ENCODE measurements at places on chromosomes 12 and 14.

GRCh38 chr14:97312910-97313309 lies 515.7 kb downstream of the VRK1 start:
- no peak for DNase-seq

- DNase-seq: no peak
Measured at GRCh38 chr14:63297372-63298063, 21.2 kb downstream of the GPHB5 start.

DNA sequence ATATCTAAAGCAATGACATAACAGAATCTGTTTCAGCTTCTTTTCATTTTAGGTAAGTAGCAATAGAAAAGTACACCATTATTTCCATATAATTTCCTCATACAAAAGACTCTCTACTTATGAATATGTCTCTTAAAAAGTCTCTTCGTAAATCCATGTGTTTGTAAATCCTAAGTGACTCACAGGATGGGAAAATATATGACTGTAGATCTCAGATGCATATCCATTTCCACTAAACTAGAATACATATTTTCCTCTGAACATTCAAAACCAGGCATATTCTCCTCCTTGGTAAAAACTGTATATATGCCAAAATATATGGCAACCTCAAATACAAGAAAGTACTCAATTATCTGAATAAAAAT lies 93.6 kb downstream of the TXNDC16 start:
- DNase-seq: no peak

DNA sequence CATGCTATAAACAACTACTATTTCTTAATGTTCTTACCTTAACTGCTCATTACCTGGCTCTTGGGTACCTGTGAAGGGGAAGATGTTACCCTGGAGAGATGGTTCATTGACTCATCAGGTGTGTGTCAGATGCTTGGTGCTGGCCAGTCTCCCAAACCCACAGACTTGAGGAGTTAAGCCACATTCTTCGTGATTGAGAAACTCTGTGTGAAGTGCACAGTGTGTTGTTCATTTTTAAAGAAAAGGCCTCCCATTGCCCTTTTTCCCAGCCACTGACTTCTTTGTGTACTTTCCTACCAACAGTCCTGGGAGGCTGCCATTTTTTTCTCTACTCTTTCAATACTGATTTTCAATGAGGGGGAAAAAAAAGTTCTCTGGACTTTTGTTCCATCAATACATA lies 3.2 kb downstream of the MGST1 start:
- peak; percentile 49 for DNase-seq

DNA sequence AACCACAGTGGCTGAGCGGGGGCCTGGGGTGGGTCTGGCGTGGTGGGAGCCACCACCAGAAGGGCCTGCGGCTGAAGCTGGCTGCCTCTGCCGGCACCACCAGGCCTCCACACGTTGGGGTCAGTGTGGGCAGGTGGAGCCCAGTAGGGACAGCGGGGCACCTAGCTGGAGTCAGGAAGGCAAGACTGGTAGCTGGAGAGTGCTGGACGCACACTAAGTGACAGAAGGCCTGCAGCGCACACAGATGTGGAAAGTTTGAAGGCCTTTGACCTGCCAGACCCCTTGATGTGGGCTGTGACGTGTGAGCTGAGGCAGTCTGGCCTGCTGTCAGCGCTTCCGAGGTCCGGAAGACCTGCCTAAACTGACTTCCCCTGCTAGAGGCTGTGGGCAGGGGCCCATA lies 26.3 kb downstream of the RIN3 start:
- no peak for DNase-seq

GRCh38 chr12:25189656-25190055 lies 5.3 kb downstream of the DNAI7 start:
- no peak for DNase-seq

GRCh38 chr14:35973770-35974169 lies 147.6 kb downstream of the BRMS1L start:
- no peak for DNase-seq

DNA sequence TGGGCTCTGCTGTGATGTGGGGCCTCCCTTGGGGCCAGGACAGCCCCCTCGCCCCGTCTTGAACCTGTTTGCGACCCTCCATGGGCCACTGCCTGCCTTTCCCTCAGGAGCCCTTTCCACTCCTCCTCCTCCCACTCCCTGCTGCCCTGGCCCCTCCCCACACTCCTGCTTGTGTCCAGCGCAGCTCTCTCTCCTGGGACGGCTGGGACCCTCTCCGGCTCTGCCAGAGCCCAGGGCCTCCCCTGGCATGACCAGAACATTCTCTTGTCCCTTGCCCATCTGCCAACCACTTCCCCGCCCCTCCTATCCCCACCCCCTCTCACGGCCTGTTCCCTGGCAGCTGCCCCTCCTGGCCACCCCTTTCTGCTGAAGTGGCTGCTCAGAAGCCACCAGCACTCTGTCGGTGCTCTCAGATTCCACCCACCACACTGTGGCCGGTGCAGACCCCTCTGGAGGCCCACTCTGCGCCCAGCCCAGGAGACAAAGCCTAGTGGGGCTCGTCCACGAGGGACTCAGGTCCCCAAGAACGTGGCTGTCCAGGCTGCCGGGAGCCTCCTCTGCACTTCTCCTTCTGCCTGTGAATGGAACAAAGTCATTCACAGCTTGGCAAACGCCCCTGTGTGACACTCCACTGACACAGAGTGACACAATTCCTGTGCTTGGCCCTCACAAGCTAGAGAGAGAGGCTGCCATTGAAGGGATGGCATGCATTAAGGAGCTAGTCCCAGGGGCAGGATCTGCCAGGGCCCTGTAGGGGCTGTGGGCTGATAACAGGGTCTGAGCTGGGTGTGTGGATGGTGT lies 1.4 kb downstream of the ASPG start:
- peak; percentile 19 for DNase-seq

- no peak for DNase-seq
Measured at GRCh38 chr12:6824901-6825381, 3.3 kb upstream of the P3H3 start.

DNA sequence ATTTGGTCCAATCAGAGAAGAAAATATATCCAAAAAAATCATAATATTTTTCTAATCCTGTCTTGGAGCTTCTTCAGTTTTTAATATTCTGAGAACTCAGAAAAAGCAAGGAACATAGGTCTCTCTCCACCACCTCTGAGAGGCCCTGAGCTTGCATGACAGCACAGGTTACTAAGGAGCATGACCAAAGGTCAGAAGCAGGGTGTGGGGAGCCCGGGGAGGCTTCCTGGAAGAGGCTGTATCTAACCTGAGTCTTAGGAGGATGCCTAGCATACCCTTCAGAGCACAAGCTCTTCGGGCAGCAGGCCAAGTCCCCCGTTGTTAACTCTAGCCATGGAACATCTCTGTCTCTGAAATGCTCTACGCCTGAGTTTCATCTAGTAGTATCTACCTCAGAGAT lies 15.7 kb upstream of the STON2 start:
- DNase-seq: no peak

- DNase-seq: no peak
Measured at GRCh38 chr12:22971701-22972191, 346.8 kb downstream of the ETNK1 start.

DNA sequence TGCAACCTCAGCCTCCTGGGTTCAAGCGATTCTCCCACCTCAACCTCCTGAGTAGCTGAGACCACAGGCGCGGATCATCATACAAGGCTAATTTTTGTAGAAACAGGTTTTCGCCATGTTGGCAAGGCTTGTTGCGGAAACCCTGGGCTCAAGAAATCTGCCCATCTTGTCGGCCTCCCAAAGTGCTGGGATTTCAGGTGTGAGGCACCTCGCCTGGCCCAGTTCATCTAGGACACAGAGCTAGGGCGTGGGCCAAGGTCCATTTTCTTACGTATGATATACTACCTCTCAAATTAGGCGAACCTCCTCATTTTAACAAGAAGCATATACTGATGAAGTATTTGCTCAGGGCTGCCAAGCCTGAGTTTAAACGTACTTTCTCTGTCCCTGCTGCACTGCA lies 2.1 kb downstream of the RPS29 start:
- DNase-seq: no peak

- DNase-seq: no peak
Measured at GRCh38 chr12:109861689-109862314, 18.5 kb downstream of the GLTP start.

DNA sequence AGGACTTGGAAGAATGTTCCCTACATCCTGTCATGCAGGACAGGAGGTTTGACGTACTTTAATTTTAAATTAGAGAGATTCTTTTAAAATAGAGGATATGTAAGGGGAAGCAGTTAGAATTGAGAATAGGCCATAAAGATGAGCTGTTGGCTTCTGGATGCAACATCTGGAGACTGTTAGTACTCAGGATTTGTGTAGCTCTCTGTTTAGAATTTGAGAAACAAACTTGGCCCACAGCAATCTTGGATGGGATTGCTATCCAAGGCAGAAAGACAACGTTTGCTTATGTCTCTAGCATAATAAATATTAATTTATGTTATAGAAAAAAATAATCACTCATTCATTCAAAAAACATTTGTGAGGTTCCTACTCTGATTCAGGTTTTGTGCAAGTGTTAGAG lies 398.4 kb upstream of the NOVA1 start:
- DNase-seq: no peak

- no peak for DNase-seq
Measured at GRCh38 chr14:76922584-76922983, 96.4 kb downstream of the LRRC74A start.

DNA sequence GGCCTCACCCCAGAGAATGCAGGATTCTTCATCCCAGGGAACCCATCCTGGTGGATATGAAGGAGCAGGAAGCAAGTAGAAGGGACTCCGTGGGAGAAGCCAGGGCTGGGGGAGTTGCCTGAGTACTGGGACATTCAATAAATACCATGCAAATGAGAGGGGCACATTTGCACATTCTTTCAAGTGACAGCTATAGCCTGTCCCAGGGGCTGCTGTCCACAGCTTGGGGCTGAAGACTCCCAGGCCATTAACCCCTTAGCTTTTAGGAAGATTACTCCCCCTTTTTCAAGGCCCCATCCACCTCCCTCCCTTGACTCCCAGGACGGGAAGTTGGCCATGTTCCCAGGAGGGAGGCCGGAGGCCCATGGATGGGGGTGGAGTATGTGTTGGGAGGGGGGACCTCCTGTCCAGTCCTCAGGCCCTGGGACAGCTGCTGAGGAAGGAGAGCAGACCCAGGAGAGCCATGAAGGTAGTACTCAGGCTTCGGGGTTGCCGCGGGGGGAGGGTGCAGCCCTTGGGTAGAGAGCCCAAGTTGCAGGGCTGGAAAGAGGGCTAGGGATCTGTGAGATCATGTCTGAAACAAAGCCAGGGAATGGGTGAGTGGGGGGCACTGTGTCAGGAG lies 974 bp upstream of the TNS2 start:
- DNase-seq: peak; percentile 63

DNA sequence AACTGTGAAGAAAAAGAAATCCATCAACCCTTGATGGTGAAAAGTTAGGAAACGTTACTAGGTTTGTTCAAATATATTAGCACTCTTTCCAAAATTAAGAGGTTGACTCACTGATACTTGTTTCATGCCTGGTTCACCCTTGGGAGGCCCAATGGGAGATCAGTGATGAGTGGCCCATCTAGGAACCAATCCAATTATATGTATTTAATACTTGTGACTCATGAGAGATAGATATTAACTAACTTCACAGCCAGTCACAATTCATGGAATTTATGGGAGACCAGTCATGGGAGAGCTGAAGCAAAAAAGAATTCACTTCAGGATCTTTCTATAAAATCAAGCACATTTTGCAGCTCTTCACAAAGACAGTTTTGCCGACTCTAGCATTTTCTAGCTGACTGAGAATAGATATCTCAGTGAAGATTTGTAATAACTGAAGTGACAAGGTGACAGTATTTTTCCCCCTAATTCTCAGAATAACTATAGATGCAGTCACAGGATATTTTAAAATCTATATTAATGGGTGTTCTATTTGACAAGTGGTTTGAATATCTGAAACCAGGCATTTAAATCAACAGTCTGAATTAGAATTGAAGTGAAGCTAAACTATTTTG lies 230.2 kb downstream of the EPS8 start:
- no peak for DNase-seq

- DNase-seq: no peak
Measured at GRCh38 chr12:16037533-16037932, 126.4 kb downstream of the DERA start.

GRCh38 chr12:127178052-127178451 lies 1088.9 kb upstream of the TMEM132C start:
- DNase-seq: no peak

DNA sequence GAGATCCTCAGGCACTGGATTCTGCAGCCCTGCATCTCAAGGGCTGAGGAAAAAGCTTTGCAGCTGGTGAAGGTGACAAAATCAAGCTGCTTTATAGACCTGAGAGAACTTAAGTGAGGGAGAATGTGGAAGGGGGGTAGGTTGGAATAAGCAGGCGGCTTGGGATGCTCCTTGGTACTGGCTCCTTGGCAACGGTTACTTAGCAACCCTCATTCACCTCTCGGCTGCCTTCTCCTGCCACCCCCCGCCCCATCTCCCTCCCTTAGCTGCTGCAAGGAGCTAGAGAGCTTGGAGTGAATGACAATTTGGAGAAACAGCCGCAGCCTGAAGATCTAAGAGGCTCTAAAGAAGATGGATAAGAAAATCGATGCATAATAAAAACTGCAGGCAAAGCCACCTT lies 44.1 kb upstream of the CISTR start:
- no peak for DNase-seq

DNA sequence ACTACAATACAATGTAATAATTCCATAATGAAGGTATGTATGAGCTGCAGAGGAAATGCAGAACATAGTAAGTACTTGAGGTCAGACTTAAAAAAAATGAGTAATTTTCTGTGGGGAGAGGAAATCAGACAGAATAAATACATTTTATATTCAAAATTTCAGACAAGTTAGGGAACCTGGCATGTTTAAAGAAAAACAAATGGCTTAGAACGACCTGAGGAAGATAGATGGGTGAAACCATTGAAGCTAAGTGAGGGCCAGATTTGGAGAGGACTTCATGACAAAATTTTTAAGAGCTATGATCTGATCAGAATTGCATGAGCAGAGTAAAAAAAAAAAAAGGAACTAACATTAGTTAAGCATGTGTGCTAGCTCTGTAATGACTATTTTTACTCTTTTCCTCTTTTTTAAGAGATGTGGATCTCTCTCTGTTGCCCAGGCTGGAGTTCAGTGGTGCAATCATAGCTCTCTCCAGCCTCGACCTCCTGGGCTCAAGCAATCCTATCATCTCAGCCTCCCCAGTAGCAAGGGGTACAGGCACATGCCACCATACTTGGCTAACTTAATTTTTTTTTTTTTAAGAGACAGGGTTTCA lies 157.6 kb upstream of the PDE3A start:
- no peak for DNase-seq

DNA sequence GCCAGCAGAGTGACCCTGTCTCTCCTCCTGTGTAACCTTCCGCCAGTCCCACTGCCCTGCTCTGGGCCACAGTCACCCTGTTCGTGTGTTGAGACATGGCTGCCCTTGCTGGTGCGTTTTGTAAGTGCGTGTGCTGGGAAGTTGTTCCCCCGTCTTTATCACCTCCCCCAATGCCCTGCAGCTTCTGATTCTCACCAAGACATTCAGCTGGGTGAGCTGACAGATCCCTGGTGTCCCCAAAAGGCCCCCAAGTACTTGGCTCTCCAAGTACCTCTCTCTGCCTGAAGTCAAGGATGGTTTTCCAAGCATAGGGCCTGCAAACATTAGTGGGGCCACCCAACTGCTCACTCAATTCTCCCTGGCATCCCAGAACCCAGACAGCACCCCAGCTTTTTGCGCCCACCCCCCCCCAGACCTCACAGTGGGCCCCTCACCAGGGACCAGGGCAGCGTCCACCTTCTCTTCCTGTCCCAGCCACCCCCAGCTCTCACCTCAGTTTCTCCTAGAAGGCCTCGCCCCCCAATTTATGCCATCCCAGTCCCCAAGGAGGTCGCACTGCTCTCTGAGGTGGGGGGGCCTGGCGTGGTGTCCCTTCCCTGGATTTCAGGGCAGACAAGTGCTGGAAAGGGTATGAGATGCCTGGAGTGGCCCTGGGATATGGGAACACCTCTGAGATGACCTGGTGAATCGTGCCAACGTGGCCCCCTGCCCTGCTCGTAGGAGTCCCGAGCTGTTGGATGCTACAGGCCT lies 51.8 kb upstream of the EML1 start:
- no peak for DNase-seq

Data from pancreas (tissue), 10 donors.